ENCODE measurements at places on chromosomes 2 and 18.

DNA sequence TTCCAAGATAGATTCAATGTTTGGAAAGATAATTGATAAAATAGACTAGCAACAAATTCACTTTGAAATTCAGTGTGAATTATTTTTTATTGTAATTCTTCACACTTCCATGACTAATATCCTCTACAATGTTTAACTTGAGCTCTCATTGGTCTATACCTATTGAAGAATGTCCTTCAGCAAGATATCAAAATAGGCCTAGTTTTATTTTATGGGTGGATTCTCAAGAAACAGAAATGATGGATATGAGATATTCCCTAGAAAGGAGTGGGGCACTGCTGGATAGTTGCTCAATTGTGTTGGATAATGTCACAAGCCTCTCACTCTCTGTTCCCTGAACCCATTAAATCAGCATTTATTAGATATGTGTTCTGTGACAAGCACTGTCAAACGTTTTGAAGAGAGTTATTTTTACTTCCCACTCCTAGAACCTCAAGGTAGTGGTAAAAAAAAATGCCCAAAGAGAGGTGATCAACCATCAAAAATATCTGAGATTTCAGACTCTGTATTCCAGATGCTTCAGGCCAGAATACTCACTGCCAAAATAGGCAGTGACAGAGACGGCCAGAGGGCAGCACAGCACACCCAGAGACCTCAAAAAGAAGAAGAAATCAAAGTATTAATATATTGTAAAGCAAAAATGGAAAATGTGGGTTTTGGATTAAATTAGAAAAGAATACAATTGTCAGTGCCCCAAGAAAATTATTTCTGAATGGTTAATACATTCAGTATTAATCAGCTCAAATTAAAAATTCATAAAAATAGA is 87.5 kb downstream of the TRIB2 start:
- no peak for DNase-seq

- DNase-seq: no peak
Measured at GRCh38 chr2:212107014-212107413, 431.6 kb downstream of the ERBB4 start.

GRCh38 chr2:36318547-36318946 is 37.0 kb upstream of the CRIM1 start:
- no peak for DNase-seq

GRCh38 chr2:69177063-69177771 is 164.2 kb downstream of the ANTXR1 start:
- DNase-seq: no peak

- no peak for DNase-seq
Measured at GRCh38 chr18:60090170-60090569, 190.4 kb downstream of the PMAIP1 start.

GRCh38 chr2:241577413-241578122 is 19.0 kb downstream of the BOK start:
- DNase-seq: no peak

DNA sequence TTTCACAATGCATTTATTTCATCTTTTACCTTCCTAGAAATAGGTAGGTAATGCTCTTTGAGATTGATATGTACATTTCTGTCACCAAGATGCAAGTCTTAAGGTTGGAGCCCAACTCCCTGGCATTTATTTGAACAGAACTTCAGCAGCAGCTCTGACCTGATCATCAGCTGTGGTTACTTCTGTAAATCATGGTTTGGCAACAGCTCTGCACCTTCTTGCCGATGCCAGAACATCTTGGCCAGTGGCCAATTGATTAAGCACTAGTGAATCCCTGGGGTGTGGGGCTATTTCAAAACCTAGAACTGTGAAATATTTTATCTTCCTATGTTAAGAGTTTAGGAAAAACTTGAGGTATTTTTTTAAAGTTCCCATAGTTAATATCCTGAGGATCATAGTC is 124.8 kb upstream of the NYAP2 start:
- no peak for DNase-seq

- DNase-seq: no peak
Measured at GRCh38 chr18:32271672-32272208, 81.9 kb downstream of the MEP1B start.

DNA sequence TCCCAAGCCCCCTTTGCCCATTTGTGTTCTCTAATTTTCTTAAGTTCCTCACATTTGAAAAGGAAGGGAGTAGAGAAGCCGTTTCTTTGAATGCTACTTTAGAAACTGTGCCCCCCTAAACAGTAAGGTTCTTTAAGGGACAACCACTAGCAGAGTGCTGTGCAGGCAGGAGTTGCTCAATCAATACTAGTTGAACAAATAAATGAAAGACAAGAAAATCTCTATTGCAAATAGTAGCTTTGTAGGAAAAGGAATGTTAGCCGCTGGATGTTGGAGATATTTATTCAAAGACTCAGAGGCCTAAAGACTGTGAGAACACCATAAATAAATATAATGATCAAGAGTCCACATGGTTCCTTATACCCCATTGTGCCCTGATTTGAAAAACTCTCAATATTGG is 119.8 kb upstream of the SMAD7 start:
- DNase-seq: no peak

DNA sequence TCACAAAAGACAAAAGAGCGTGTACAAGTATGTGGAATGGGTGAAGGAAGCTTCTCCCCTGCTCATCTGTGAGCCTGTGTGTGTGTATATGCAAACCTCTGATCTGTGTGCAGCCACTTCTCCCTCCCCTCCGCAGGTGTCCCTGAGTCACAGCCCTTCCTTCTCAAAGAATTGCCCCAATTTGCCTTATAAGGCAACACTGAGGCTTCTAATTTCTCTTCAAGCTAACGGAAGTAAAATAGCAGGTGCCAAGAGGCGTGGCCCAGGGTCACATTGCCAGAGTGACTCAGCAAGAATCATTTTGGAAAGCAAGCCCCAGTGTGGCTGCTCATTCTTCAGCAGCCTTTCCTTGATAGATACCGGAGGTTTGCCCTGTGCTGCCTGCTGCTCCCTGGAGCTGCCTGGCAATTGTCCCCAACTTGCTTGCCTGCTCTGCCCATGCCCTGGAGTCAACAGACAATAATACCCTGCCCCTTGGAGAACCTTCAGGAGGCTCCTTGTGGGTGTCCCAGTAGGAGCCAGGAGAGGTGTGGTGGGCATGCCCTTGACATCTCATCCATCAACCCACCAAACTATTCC is 37.3 kb upstream of the BMP10 start:
- DNase-seq: peak; percentile 86

- DNase-seq: peak; percentile 21
Measured at GRCh38 chr18:74994502-74995418, 214.2 kb downstream of the PTGR3 start.

GRCh38 chr2:171921970-171922229 is 361 bp upstream of the HAT1 start:
- no peak for DNase-seq

- no peak for DNase-seq
Measured at GRCh38 chr2:69300650-69301049, 86.4 kb downstream of the GFPT1 start.

- no peak for DNase-seq
Measured at GRCh38 chr18:9642799-9643462, 28.6 kb upstream of the PPP4R1 start.

GRCh38 chr2:64105670-64106461 is 38.4 kb downstream of the PELI1 start:
- DNase-seq: no peak

DNA sequence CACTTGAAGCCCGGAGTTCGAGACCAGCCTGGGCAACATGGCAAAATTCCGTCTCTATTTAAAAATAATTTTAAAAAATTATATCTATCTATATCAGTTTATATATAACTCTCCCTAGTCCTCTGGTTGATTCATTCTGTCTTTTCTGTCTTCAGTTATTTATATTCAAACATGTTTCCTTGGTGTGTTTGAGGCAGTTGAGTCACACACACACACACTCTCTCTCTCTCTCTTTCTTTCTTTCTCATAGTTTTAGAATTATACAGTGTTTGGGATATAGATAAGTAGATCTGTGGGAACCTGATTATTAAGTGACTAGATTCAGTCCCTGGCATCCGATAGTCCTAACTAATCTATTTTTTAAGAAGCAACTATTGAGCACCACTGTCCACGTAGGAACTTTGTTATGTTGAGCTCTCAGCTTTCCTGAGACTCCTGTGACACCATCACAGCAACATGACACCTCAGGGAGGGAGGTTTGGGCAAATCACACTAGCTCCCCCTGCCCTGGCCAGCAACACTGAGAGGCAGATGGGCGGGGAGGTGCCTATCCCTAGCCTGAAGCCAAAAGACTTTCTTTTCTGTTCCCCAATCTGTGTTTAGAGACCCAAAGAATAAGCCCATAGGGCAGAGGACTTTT is 482.7 kb downstream of the DLGAP1 start:
- no peak for DNase-seq

GRCh38 chr2:47270421-47270820 is 115.3 kb upstream of the STPG4 start:
- DNase-seq: no peak

DNA sequence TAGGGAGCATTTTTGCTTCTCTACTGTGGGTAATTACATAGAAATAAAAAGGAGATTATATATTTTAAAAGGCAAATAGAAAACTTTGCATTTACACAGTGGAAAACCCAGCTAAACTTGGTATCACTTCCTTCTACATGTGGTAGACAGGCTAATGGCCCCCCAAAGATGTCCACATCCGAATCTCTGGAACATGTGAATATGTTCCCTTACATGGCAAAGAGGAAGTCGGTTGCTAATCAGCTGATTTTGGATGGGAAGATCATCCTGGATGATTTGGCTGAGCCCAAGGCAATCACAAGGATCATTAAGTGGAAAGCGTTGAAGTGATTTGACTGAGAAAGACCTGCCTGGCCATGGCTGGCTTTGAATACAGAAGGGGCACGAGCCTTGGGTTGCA is 26.2 kb downstream of the CREG2 start:
- DNase-seq: no peak

DNA sequence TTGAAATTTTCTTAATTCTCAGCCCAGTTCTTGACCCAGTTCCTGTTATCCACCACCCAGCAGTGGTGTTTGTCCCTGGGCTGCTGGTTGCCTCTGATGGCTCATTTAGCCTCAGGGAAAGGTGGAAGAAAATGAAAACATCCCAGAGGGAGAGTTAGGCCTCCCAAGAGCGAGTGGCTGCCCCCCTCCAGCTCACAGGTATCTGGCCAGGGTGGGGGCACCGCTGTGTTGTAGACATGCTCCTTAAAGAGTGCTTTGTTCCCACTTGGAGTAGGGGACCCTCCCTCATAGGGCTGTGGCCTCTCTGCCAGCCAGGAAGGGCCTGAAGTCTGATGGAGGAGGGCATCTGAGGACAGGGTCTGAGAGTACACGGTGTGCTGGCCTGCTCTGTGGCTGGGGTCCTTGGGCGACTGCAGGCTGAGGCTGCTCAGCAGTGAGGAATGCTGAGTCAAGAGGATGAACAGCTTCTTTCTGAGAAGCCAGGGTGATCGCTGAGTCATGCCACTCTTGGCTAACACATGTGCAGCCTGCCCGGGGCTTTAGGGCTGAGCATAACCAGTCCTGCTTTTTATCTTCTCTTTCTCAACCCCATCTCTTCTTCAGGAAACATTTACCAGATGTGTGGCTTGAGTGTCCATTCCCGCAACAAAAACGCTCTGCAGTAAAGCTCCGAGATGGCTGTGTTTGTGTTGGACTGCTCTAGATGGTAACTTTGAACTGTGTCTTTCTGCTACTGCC is 72.3 kb downstream of the IL1R2 start:
- DNase-seq: peak; percentile 54

DNA sequence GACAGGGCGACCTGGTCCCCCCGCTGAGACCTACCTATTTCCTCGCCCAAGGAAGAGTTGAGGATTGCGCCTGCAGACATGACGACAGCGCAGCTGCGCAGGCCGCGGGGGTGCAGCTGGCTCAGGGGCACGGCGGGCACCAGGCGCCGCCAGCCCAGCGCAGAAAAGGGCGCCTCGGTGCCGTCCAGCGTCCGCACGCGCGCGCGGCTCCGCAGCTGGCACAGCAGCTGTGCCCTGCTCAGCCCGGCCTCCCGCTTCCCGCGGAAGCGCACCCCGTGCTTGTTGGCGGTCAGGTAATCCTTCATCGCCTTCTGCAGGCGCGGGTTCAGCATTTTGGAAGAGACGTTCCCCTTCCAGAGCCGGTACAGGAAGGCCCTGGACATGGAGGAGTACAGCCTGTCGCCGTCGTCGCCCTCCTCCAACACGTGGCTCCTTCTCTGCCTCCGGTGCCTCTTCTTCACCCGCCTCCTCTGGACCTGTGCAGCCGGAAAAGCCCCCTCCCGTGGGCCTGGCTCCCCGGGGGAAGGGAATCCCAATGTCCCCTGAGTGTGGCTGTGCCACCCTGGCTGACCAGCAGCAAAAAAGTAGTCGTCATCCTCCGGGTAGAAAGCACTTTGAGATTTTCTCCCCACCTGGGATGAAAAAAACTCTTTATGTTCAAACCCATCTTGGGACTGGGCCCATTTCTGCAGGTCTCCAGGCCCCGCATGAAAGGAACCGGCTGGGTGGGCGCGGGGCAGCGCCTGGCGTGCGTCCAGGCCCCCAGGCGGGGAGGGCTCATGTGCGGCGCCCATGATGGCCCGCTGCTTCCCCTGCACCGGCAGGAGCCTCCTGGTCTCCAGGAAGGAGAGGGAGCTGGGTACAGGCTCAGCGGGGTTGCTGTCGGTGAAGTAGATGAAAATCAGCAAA is 42.7 kb downstream of the ST6GAL2 start:
- no peak for DNase-seq

GRCh38 chr2:38167968-38168350 is 92.0 kb upstream of the CYP1B1 start:
- no peak for DNase-seq

DNA sequence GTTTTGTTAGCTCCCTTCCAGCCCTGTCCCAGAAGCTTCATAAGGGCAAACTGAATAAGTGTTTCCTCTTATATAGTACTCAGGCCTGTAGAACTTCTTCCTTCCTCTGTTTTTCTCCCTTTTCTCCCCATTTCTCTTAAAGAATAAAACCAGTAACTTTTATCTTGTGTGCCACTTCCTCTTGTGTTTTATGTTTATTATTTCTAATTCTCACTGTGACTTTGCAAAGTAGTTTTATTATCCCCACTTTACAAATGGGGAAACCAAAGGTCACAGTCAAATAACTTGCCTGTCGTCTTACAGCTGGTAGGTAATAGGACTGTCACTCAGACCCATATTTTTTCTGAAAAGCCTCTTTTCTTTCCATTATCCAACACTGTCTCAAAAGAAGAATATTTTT is 42.4 kb downstream of the RBBP8 start:
- DNase-seq: no peak

GRCh38 chr2:207332480-207333212 is 166.9 kb upstream of the KLF7 start:
- DNase-seq: no peak

Measured in activated naive CD4-positive, alpha-beta T cell treated with Interleukin-2 at 50 U/mL for 16 hours (primary cell).